M059J (cell line): ENCODE measurements at places on chromosomes 7 and 10. TPM values are rescaled to one million over a fixed set of nuclear protein-coding genes. Genes with fewer than 3 reads are reported as not detected.

GRCh38 chr10:86071145-86071544 is 295.4 kb downstream of the GRID1 start:
- DNase-seq, result no peak

Gene SPDYE5
- not detected in 2 replicates for total RNA-seq

Gene CTNNA3
- 0.02 TPM in 1 of 2 replicates, not detected in the other for total RNA-seq

DNA sequence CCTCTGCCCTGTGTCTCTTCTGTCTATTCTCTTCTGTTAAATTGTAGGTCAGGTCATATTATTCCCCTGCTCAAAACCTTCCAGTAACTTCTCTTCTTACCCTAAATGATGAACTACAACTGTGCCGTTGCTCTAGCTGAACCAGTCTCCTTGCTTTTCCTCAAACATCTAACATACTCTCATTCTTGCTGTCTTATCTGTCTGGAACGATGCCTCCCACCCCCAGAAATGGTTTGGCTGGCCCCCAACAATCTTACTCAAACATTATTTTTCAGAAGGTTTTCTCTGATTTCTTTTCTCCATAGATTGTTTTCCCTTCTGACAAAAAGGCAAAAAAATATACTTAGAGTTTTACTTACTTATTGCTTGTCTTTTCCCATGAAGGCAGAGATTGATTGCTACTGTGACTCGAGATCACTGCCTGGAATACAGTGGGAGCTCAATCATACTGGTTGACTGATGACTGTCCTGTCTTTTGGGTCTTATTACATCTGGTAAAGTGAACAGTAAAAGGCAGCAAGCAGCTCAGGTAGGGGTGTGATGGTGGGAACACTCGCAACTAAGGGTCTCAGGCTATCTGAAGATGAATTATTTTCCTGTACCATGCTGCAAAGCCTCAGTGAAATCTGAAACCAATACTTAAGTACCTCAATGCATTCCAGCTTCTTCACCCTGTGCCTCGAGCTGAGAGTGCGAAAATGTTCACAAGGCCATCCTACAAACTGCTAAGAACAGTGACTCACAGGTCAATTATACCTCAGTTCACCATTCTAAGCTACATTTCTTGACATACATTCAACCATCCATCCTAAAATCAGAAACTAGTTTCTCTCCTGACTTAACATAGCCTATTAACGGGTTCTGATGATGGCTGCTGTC is 67.6 kb downstream of the DNMBP start:
- DNase-seq, result peak; percentile 84

Gene FAM25G
- not detected in 2 replicates for total RNA-seq

Gene GIMAP1
- total RNA-seq, result 0.07 TPM in 1 of 2 replicates, not detected in the other

- DNase-seq, result no peak
Measured at GRCh38 chr10:92691591-92692079, 1.9 kb downstream of the HHEX start.

- no peak for DNase-seq
Measured at GRCh38 chr10:21943633-21944265, 59.8 kb downstream of the DNAJC1 start.

DNA sequence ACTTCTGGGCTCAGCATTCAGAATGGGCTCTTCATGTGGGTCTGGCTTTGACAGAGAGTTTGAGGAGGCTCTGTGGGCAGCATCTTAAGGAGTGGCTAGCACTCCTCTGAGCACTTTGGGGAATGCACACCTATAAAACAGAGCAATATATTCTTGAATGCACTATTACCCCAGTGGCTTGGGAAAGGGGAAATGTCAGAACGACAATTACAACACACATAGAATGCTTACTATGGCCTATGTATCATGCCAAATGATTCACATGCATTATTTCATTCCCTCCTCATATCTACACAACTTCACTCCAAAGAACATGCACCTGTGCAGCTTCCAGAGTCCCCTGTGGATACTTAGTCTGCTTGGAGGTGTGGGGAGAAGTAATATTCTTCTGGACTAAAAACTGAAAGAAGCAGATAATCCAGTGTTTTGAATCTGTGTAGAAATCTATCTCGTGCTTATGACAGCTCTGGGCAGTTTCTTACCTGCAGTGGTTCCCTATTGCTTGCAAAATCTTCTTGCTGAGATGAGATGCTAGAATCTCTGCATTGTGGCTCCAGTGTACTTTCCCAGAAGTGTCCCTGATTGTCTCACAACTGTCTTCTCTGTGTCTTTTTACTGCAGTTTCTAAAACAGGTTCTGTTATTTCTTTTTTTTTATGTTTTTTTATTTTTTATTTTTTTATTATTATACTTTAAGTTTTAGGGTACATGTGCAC is 5.5 kb upstream of the MGAM start:
- DNase-seq, result no peak

Gene ARHGAP22
- total RNA-seq, result 11.5 and 18.9 TPM in 2 replicates

DNA sequence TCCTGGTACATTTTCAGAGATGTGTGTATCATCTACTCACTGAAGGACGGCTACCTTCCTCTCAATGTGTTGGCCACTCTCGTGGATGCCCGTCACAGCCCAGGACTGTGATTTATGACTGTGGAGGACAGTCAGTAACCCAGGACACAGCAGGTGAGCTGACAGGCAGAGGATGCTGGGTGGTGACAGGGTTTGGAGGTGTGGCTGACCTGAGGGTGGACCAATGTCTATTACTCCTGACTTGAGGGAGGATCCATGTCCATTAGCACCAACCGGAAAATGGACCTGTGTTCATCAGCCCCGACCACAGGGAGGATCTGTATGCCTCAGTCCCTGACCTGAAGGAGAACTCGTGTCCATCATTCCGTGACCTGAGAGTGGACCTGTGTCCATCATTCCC is 96.1 kb downstream of the ADCY1 start:
- no peak for DNase-seq

GRCh38 chr7:150357771-150358427 is 10.7 kb upstream of the REPIN1 start:
- DNase-seq, result peak; percentile 29

GRCh38 chr10:70917635-70918034 is 29.3 kb upstream of the PCBD1 start:
- DNase-seq, result no peak

DNA sequence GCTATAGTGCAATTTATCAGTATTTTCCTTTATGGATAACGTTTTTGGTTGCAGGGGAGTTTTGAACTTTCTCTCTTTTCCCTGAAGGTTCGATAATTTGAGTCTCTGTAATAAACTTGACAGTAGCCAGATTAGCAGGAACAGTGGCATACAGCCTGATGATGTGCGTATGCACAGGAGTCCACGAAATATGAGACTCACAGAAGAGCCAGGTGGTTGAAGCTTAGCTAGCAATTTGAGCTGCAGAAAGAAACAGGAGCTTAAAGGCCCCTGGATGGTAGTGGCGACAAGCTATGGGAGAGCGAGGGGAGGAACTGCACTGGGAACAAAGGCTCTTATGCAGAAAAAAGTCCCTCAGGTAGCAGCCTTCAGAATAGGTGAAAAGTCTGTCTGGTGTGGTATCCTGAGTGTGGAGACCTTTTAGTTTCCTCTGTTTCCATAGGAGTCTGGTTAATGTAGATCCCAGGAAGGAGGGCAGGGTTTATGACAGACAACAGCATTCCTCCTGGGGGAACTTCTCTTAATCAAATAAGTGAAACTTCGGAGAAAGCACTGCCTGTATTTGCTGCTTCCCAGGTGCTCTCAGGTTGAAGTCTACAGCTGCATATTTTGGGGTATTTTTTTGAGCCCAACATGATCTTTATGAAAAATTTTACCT is 32.7 kb downstream of the FANK1 start:
- no peak for DNase-seq

GRCh38 chr7:140045697-140046096 is 17.1 kb downstream of the PARP12 start:
- no peak for DNase-seq

DNA sequence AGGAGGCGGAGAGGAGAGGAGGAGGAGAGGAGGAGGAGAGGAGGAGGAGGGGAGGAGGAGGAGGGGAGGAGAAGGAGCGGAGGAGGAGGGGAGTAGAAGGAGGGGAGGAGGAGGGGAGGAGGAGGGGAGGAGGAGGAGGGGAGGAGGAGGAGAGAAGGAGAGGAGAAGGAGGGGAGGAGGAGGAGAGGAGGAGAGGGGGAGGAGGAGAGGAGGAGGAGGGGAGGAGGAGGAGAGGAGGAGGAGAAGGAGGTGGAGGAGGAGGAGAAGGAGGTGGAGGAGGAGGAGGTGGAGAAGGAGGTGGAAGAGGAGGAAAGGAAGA is 15.5 kb upstream of the CRCP start:
- DNase-seq, result no peak

Gene NPY4R2
- 0.86 and 2.2 TPM in 2 replicates for total RNA-seq

Gene CYP26C1
- not detected in 2 replicates for total RNA-seq

DNA sequence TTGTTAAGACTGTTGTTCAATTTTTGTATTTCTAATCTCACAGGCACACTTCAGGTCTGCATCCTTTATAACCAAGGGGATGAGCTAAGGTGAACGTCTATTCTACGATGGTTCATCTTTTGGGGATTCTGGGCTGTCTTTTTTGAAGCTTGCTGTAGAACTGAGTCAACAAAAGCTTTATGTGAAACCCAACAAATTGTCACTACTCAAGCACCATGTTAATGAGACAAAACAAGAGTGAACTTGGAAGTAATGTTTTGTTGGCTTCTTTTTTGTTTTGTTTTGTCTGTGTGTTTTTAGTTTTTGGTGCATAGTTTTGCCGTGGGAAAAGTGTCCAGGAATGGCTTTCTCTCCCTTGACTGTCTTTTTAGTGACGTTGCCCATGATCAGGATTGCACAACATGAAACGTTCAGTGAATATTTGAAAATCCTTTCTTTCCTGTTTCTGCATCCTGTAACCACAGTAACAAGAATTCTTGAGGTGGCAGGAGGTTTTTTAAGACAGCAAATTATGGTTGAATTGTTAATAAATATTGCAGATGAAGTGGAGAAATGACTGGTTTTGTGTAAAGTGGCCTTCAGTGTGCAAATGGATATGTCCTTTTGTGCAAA is 65.6 kb downstream of the WIPF3 start:
- peak; percentile 57 for DNase-seq

GRCh38 chr7:84924353-84924752 is 262.5 kb downstream of the SEMA3D start:
- DNase-seq, result no peak

GRCh38 chr7:75038508-75038907 is 35.1 kb downstream of the RCC1L start:
- no peak for DNase-seq

DNA sequence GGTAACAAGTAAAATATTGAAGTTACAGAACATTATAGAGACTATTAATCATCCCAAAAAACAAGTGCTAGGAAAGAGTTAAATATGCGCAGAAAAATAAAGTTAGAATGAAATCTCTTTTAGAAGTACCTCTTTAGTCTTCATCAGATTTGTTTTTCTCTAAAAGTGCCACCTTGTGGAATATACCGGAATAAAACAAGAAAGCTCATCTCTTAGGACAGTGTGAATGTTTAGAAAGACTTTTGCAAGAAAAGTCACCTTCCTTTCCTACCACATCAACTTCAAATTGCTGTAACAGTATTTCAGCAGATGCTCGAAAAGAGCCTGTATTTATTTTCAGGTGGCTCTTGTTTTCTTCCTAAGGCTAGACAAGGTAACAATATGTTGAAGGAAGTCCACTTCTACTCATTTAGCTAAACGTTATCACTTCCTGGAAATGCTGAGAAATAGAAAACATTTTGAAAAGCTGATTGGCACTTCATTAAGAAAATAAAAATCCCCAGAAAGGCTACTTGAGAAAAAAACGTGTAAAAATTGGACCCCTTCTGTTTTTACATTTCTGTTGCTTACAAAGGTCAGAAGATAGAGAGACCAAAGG is 19.8 kb upstream of the FAM133B start:
- peak; percentile 43 for DNase-seq

DNA sequence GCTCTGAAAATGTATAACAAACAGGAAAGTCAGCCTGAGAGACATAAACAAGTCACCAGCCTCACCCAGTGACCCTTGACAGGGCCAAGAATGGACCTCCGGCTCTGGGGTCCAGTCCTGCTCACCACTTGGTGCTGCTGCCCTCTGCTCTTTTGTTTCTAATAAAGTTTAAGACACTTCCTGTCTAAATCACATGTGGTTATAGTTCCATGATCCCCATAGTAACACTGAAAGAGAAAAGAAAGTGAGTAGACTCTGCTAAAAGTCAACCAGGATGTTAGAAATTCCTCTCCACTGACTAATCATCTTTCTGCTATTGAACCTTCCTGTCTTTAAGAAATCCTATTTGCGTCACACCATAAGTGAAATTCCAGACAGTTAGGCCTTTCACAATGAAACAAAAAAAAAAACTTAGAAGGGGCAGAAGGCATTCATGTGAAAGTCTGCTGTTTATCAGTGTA is 179.2 kb upstream of the BET1 start:
- DNase-seq, result peak; percentile 100

- no peak for DNase-seq
Measured at GRCh38 chr10:111370101-111370500, 293.3 kb downstream of the ADRA2A start.

Gene NACAD
- total RNA-seq, result 0.54 and 3.2 TPM in 2 replicates

Gene TMEM213
- total RNA-seq, result not detected in 2 replicates
